ENCODE measurements at places on chromosomes 6 and 20.

DNA sequence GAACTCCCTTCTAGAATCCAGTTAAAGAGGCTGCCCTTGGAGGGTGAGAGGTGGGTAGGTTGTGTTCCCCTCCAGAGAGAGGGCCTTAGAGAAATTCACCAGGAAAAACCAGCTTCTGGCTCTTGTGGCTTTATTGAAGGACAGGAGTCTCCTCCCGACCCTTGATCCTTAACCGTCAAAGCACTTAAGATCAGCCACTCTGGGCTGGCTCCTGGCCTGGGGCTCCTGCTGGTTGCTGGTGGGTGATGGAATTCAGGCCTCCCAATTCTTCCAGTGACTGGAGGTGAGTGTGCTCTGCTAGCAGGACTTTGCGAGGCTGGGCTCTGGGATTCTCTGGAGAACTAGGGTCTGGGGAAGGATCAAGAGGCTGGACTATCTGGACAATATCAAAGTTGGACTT, 75.6 kb upstream of the LGSN start:
- no peak for DNase-seq

GRCh38 chr6:111265842-111266241, 178.5 kb downstream of the SLC16A10 start:
- no peak for DNase-seq

DNA sequence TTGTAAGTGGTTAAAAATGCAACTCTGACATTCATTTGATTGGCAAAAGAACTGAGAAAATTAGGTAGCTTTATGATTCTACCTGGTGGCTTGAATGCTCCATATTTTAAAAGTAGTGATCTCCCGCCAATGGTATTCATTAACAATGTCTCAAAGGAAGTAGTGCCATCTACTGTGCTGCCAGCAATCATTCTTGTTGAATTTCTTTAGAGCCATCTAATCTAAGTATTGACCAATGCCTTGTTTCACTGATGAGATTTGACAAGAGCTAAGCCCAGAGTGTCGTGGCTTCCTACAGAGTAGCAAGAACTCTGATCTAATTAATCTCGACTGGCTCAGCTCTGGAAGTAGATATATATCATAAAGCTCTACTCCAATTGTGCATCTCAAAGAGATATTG, 696.7 kb downstream of the C6orf118 start:
- no peak for DNase-seq

DNA sequence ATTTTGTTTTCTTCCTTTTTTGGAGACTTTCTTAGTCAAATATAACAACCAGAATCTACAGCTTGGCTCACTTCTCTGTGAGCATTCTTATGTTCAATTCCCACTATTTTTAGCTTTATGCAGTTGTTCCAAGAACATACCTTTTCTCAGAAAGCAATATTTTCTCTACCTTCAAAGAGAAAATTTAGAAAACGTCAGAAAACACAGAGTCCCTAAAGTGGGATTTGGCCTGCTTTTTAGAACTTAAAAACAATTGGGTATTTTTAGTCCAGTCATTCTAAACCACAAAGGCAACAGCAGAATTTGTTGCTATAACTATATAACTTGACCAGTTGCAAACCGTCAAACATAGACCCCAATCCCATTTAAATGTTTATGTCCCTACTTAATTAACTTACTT, 133.1 kb downstream of the MOXD1 start:
- DNase-seq, result no peak
